ENCODE measurements at places on chromosomes 2 and 18.

GRCh38 chr2:164793529-164793928, 48.1 kb downstream of the COBLL1 start:
- DNase-seq, result no peak

GRCh38 chr18:55998801-55999385, 410.9 kb upstream of the TCF4 start:
- no peak for DNase-seq

DNA sequence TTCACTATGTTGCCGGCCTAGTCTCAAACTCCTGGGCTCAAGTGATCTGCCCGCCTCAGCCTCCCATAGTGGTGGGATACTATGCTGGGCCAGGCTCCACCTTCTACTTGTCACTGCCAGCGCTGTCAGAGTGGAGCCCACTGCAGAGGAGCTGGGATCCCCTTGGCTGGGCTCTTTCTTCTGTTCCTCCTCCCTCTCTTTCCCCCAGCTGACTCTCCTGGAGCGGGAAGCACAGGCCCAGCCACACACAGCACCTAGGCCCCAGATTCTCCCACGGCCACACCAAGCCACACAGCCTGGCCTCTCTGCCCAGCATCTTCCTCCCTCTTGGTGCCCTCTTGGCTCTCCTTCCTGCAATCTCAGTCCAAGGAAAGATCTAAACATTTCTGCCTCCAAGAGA, 3.7 kb upstream of the GAREM2 start:
- DNase-seq, result no peak

DNA sequence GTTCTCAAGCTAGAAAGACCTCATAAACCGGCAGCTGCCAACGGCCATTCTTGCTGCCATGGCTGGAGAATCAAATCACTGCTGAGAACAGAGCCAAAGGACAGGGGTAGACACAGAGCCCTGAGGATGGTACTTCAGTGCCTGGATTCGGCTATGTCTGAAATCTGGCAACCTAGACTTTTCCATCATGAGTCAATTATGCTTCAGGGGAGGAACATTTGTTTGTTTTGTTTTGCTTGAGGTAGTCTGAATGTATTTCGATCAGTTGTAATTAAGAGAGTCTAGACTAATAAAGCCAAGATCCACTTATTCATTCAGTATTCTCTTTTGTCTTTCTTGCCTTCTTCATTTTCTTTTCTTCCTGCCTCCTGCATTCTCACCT, 122.8 kb upstream of the SH3BP4 start:
- no peak for DNase-seq

DNA sequence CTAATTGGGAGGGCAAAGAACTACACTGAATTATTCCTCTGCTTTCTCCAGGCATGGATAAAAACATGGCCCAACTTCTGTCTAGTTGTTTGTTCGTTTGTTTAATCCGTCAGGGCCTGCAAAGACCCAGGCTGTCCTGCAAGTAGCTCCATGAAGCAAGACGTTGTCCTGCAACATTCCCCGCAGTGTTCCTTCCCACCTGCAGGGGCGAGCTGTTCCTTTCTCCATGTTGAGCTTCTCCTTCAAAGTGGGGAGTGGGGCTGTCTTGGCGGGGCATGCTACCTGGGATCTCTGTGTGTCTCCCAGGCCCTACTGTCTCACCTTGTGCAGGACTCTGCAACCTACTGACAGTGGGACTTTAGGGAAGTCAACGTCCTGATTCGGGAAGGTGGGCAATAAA, 264.0 kb upstream of the SMIM21 start:
- DNase-seq, result no peak

GRCh38 chr2:56102866-56103265, 80.9 kb upstream of the CCDC85A start:
- DNase-seq, result no peak

DNA sequence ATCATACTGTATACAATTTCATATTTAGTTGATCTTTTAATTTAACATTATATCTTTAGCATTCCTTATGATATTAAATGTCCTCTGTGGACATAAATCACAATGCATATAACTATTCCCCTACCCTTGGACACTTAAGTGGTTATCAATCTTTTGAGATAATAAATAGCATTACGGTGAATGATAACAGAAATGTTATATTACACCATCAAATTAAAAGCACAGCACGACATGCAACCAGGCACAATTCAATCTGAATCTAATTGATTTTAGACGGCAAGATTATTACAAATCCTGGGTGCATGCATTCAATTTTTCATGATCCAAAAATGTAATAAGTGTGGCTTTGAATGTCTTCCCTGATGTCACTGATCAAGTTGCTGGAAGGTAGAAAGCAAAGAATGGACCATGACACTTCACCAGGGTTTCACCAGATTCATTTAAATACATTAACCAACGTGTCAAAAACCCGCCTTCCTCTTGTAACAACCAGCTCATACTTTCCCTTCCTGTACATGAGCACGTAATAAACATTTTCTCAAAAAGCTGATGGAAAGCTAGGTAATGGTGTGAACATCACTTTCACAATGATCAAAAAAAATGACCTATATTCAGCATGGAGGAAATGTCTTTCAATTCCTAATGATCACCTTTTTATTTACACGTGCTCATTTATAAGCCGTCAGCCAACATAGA, 513.7 kb upstream of the ID2 start:
- DNase-seq, result no peak

DNA sequence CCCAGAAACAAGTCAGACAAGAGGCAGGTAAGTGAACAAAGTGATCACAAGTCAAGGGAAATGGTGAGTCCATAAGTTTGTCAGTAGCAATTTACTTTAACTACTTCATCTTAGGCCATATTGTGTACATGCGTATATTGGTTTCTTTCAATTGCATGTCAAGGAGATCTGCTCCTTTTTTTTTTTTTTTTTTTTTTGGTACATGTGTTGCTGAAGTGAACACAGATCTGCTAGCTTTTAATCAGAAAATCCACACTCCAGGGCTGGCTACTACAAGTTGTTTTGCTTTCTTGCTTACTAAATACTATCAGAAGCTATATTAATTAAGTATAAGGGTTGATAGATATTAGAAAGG, 985.1 kb downstream of the TSN start:
- DNase-seq, result no peak

DNA sequence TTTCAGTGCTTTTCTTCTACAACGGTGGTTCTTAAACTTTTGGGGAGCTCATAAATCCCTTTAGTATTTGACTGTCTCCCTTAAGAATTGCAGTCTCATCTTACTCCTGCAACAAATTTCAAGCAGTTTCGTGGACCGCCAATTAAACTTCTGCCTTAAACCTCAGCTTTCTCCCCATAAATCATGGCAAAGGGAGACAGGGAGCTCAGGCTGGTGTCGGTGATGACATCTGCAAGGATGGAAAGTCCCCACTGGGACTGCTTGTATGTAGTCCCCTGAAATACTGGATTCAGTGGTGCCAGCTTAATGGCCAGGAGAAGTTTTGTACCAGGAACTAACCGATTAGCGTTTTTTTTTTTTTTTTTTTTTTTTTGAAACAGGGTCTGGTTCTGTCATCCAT, 148.7 kb upstream of the ITGA6 start:
- no peak for DNase-seq

GRCh38 chr2:118807668-118808428, 39.6 kb downstream of the EN1 start:
- no peak for DNase-seq

- DNase-seq, result no peak
Measured at GRCh38 chr2:127593228-127594115, 52.5 kb upstream of the GPR17 start.

- DNase-seq, result no peak
Measured at GRCh38 chr18:564708-565561, 15.2 kb upstream of the CETN1 start.

GRCh38 chr2:217993817-217994463, 8.9 kb downstream of the TNS1 start:
- peak; percentile 86 for DNase-seq

GRCh38 chr2:165796129-165796528, 2.1 kb upstream of the GALNT3 start:
- DNase-seq, result no peak

- DNase-seq, result no peak
Measured at GRCh38 chr2:23698721-23699579, 228.0 kb downstream of the ATAD2B start.

DNA sequence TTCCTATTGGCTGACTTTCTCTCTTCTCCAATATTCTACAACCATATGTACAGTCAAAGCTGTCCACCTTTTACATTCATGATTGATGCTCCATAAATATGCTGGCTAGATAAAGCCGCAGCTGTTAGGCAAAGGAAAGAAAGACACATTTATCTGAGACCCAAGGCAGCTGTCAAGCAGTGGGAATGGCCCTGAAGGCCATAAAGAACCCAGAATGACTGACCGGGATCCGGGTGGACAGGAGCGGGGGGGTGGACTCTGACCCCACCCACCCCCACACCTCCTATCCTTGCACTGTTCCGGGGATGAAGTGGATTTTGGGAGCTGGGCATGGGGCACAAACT, 116.4 kb downstream of the RTP5 start:
- no peak for DNase-seq

DNA sequence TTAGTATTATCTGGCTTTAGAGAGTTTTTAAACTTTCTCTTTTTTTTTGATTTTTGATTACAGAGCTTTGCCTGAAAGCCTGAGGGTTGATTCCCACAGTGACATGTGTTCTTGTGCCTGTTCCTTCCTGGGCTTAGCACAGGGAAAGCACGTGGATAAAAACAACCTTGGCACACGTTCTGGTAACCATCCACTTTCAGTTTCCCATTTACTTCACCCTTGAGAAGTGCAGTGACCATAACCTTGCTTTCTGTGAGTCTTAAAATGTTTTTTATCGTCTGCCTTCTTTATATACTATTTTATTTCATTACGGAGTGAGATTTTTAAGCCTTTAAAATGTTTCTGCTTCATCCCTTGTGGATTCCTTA, 11.5 kb downstream of the CD226 start:
- DNase-seq, result no peak

Data from HuH-7.5 (cell line).